ENCODE measurements at places on chromosomes 3 and 15.

GRCh38 chr3:184409331-184409926, 29.6 kb downstream of the CHRD start:
- no peak for ATAC-seq

DNA sequence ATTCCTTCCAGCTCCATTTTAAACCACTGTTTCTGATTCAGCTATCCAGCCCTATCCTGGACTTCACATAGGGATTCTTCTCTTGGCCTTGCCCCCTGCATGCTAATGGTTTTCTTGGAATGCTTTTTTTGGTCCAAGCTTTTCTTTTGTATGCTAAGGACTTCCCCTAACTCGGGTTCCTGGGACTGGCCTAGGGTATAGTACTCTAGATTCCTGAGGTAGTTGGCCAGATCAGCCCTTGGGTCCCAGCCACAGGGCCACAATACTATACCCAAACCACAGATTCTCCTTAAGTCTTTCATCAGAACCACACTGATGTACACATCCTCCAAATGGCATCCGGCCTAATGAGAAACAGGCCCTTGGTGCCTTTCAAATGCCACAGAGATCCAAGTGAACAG, 2.8 kb downstream of the FYCO1 start:
- ATAC-seq, result no peak

- no peak for ATAC-seq
Measured at GRCh38 chr3:4564928-4565586, 71.9 kb downstream of the ITPR1 start.

GRCh38 chr3:119349354-119350041, 55.3 kb downstream of the ARHGAP31 start:
- no peak for ATAC-seq

GRCh38 chr15:72785432-72785831, 1.9 kb upstream of the ADPGK start:
- no peak for ATAC-seq

DNA sequence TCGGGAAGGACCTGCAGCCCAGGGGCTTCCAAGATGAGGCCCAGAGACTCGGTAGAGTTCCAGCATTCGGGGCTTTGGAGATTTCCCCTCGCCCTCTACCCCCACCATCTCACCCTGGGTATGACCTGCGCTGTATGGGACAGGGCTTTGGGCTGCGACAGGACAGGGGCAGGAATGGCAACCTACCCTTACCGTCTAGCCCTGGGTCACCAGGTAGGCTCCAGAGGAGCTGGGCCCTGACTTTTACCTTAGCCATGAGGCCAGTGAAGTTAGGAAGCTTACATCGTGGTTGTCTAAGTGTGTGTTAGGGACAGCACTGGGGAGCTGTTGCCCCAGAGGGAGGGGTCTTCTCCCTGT, 683 bp downstream of the PPM1M start:
- peak; percentile 0 for ATAC-seq

- ATAC-seq, result no peak
Measured at GRCh38 chr3:183122257-183122932, 23.1 kb upstream of the MCCC1 start.

DNA sequence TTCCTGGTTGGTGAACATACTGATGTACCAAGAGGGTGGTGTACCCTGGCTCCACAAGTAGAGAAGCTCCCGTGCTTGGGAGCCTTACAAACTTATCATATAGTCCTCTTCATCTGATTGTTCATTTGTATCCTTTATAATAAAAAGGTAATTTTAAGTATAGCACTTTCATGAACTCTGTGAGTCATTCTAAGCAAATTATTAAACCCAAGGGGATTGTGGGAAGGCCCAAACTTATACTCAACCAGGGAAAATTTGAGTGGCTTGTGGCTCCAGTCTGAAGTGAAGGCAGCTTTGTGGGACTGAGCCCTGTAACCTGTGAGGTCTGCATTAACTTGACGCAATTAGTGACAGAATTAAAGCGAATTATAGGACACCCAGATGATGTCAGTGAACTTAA, 29.0 kb downstream of the TTBK2 start:
- peak; percentile 84 for ATAC-seq

GRCh38 chr3:58998476-58999117, 51.2 kb downstream of the CFAP20DC start:
- no peak for ATAC-seq

DNA sequence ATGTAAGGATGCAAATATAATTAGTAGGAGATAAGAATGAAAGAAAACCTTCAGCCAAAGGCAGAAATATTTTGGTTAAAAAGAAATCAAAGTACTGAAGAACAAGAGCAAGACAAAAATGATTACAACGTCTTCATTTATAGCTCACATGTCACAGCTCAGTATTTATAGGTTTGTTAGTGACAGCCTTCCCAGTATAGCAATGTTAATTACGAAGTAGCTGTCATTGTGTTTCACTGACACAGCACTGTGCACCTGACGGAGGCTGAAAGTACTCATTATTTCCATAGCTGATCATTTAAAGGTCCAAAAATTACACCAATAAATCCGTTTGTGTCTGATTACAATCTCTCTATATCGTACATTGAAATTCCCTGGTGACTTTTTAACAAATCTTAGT, 561 bp upstream of the OSTN start:
- ATAC-seq, result no peak

DNA sequence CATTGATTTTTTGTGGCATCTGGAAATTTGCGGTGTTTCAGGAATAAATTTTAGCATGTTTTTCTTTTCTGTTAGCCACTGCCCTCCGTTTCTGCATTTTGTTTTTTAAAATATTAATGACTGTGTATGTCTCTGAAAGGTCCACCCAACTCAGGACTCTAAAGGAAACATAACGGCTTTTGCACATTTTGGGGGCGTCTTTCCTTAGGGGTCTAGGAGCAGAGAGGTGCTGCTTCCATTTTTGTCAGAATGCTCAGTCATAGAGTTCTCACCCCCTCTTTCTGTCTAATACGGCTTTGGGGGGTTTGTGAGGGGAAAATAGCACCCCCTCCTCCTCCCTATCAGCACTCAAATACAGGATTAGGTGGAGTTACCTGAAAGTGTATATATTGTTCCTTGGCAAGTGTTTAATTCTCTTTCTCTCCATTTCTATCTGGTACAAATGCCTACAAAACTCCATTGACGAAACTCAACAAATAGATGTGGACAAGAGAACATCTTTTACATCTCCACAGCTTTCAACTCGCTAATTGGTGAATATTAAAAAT, 219.4 kb downstream of the MEIS2 start:
- ATAC-seq, result no peak

DNA sequence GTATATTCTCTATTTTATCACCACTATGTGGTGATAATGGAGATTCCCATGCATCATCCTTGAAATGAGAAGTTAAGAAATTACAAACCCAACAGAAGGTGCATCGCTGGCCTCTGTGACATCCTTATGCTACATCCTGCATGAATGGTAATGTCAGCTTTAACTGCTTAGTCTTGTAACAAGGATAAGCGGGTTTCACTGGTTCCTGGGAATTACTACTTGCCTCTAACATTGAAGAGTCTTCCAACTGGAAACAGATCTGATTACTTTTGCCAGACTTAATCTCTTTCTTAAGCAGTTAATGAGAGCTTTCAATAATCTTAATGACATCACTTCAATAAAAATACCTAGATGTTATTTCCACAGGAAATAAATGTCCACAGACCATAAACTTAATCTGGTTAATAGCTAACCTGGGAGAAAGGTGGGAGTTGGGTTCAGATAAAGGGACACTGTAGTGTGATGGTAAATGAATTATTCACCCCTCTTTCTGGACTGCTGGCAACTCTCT, 44.0 kb downstream of the FMN1 start:
- ATAC-seq, result no peak

DNA sequence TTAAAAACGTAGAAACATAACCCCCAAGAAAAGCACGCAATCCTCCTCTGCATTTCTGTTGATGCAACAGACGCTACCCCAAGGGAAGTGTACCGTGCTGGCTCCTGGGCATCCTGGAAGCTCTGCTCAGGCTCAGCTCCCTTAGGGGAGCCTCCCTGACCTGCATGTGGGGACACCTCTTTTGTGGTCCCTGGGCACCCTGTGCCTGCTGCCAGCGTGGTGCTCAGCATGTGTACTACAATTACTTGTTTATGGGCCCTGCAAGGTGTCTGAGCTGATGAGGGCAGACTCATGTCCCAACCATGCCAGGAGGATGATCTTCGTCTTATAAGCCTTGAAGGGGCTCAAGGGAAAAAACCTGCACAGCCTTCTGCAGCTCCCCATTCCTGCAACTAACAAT, 18.3 kb downstream of the EHD4 start:
- ATAC-seq, result no peak

- peak; percentile 53 for ATAC-seq
Measured at GRCh38 chr15:71103102-71103676, 12.1 kb upstream of the THSD4 start.

GRCh38 chr15:93253681-93254080, 164.7 kb upstream of the RGMA start:
- no peak for ATAC-seq

DNA sequence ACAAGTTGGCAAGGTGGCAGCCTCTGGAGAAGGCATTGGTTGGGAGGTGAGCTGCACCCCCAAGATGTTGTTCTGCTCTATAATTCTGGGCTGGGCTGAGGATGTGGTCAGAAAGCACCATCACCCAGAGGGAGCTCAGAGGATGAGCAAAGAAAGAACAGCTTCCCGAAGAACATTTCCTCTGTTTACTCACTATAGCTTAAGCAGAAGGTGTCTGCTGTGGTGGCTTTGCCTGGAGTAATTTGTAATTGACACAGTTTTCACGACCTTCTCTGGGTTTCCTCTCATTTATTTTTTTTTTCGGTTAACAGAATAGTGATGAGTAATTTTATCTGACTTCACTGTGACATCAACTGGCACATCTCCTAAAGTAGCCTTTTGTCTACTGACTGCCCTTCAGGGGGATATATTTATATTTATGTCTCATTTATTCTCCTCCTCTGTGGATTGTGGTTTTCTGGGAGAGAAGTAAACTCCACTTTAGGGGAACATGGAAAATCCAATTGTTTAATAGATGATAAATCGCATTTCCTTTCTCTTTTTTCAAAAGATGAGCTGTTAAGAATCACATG, 49.5 kb upstream of the ABHD17C start:
- ATAC-seq, result no peak

GRCh38 chr3:4758957-4759656, 220.1 kb upstream of the BHLHE40 start:
- no peak for ATAC-seq

GRCh38 chr3:95228416-95228815, 1165.6 kb downstream of the NSUN3 start:
- no peak for ATAC-seq

DNA sequence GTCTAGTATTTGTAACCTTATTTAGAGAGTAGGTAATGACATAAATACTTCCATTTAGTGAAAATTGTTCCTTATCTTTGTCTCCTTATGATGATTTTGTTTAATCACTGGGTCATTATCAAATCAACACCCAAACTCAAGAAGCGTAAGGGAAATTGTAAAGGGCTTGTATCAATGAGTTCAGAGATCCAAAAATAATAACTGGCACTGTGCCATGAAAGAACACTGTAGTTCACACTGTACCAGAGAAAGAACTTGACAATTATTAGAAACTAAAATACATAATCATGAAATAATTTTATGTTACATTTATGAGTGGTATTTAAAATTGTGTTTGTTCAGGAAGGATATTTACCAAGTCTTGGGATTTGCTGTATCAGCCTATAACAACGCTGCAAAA, 895.4 kb downstream of the FHIT start:
- no peak for ATAC-seq

DNA sequence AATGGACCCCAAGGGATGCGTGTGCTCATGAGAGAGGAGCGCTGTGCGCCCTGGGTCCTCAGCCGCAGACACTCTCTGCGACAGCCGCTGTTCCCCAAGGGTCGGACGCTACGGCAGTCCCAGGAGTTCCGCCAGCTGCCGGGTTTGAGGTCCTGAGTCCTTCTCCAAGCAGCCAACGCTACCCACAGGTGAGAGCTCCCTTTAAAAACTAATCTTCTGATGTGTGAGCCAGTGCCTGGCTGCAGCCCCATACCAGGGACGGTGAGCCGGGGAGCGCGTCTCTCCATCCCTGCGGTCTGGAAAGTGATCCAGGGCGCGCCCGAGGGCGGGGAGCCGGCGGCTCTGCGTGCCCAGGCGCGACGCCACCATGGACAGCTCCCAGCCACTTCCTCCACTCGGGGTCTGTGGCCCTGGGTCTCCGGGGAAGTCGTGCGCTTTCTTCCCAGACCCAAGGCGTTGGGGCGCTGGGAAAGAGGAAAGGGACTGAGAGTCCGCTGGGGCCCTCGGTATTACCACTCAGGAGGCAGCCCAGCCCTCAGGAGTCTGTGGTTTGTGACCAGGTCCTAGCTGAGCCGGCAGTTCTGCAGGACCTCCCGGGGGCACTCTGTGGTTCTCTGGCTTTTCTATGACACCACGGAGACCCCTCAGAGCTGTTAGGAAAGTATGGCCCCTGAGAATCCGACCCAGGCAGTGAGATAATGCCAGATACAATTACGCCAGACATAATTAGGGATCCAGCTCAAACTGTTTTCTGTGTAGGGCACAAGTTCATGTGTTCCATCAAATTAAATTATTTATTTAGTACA, 1.4 kb downstream of the CEMIP start:
- no peak for ATAC-seq

- ATAC-seq, result no peak
Measured at GRCh38 chr3:154316974-154317767, 7.1 kb downstream of the DHX36 start.

GRCh38 chr3:155890671-155891190, 20.3 kb downstream of the GMPS start:
- no peak for ATAC-seq

All from stimulated activated memory B cell treated with anti-CD40 and anti-IgM and Interleukin-4, amounts not matched to agents 10 μg/mL and 1 μg/mL and 100 μg/mL, for 72 hours (primary cell).